CD4-positive, alpha-beta T cell treated with Interleukin-2 at 100 ng/mL for 4 hours (primary cell): ENCODE measurements at places on chromosomes 2 and 18.

GRCh38 chr2:27059141-27059820, 7.8 kb downstream of the AGBL5 start:
- no peak for DNase-seq

GRCh38 chr2:72956936-72957335, 39.6 kb downstream of the EMX1 start:
- DNase-seq = no peak

DNA sequence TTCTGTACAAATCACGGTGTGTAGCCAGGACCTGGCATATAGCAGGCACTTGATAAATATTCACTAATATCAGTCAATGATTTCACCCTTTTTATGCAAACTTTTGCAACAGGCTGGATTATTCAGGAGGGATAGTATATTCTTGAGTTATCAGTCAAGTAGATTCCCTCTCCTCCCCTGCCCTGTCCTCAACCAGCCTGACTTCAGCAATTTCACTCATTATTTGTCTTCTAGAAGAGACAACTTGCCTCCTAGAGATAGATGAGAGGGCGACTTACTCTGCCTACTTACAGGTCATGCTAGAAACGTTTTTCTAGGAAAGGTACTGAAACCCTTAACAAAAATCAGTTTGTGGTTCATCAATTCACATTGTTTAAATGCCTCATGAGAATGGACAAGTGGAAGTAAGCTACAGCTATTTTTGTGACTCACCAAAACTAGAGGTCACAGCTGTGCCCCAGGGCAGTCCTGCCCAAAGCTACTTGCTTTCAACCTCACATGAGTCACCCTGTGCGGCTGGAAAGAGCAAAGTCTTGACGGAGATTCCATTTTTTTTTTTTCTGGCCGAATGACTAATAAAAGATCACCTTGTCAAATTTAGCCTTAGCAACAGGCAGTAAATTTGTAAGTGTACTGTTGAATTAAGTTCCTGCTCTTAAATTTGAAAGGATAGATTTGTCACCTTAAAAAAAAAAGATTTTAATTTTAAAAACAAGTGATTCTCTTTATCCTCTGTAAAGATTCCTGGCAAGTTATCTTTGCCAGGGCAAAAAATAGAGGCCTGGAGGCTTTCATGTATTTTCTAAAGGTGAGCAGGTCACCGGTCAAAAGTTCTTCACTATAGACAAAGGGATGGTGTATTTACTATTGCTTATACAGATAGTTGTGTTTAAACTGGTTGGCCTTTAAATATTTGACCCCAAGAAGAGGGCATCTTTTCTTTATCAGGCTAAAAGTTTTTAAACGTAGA, 109.0 kb upstream of the SLC35G4 start:
- no peak for DNase-seq

- peak; percentile 11 for DNase-seq
Observed at GRCh38 chr2:170235860-170236679, 58.1 kb downstream of the MYO3B start.

GRCh38 chr2:8036366-8036765, 645.5 kb upstream of the ID2 start:
- no peak for DNase-seq

DNA sequence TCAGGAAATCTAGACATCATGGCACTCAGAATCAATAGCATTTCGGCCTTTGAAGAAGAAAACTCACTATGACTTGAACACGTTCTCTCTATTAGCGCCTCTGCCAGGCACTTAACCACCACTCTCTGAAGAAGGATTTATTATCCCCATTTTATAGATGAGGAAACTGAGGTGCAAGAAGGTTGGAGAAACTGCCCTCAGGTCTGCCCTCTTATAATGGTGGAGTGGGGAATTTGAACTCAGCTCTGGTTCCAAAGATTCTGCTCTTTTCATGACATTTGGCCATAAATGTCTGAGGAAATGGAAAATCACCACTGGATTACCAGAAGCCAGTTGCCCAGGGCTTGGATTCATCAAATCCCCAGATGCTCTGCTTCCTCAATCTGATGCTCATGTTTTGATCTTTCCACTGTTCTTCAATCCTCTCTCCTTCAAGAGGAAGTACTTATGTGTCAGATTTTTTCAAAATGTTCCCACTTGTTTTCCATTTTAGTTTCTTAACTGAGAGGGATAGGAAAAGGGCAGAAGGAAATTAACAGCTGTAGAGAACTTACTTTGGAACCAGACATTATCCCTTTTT, 68.1 kb downstream of the ANTXR1 start:
- no peak for DNase-seq

DNA sequence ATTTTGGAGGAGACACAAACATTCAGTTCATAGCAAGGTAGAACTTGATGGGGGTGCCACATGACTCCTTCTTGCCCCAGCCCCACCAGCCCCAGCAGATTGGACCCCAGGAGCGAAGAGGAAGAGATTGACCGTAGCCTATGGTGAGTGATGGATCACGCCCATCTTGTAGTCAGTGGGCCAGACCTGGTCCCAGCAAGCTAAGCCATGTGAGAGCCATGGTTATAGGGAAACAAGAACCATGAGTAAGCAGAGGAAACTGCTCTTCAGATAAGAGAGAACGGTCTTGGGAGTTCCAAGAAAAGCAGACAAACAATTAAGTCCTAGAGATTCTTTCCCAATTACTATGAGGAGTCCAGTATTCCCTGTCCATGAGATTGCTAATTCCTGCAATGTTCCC, 4.6 kb upstream of the TCF4 start:
- DNase-seq = no peak
